ENCODE measurements at places on chromosomes 7 and 10.

- no peak for DNase-seq
Measured at GRCh38 chr7:967361-968082, 7.8 kb downstream of the COX19 start.

DNA sequence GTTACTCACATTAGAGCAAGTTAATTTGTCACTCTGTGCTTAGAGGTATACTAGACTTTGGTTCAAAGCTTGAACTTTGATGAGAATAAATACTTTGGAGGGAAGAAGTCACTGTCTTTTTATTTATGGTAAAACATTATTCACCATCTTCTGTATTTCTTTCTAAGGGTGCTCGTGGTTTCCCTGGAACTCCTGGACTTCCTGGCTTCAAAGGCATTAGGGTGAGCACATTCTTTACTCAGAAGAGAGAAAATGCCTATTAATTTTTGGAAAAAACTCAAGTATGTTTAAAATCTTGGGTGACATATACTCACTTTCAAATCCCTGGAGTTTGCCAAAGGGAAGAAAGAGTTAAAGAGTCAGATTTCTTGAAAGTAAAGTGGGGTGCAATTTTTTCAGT, 10.8 kb downstream of the COL1A2 start:
- DNase-seq = peak; percentile 69

DNA sequence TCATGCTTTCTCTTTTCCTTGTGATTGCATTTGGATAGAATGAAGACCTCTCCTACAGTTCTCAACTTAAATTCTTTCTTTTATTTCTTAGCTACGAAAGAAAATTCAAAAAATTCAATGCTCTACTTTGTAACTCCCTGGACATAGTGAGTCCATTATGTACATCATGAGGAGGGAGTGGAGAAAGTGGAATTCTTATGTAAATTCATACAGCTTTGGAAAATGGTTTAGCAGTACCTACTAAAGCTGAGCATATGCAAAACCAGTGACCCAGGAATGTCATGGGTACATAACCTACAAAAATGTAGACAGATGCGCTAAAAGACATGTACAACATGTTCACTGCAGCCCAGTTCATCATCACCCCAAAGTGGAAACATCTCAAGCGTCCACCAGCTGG, 8.8 kb upstream of the PRKCQ start:
- DNase-seq = no peak

- DNase-seq = no peak
Measured at GRCh38 chr10:69047111-69047832, 40.6 kb upstream of the SRGN start.

GRCh38 chr7:151442776-151443496, 3.0 kb upstream of the CRYGN start:
- DNase-seq = no peak

- no peak for DNase-seq
Measured at GRCh38 chr10:6234371-6234770, 31.6 kb downstream of the PFKFB3 start.

DNA sequence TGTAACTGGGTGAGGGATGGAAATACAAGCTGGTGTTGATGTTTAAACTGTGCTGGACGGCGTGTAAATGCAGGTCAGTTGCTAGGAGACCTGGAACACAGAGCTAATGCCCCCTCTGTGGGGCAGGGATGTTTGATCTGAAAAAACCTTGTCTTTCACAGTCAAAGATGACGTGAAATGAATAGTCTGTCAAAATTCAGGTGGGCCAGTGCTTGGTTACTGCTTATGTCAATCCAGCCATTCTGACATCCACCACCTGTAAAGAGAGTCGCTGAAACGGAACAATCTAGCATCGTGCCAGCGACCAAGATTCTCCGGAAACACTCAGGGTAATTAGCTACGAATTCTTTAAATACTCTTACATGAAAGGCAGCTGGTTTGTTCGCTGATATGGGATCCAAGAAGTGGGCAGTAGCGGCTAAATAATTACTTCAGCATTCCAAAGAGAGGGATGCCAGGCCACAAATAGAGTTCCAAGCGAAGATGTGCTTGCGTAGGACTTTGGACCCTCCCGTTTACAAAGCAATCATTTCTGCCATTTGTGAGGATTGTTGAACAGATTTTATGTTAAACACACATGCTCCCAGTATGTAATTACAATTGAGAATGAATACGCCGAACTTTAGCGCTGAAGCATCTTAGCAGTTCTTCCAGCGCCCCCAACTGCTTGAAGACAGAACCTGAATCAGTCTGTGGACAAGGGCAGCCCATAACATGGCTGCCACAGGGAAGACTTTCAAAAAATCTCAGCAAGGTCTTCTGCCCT, 7.3 kb upstream of the ASB4 start:
- peak; percentile 56 for DNase-seq

DNA sequence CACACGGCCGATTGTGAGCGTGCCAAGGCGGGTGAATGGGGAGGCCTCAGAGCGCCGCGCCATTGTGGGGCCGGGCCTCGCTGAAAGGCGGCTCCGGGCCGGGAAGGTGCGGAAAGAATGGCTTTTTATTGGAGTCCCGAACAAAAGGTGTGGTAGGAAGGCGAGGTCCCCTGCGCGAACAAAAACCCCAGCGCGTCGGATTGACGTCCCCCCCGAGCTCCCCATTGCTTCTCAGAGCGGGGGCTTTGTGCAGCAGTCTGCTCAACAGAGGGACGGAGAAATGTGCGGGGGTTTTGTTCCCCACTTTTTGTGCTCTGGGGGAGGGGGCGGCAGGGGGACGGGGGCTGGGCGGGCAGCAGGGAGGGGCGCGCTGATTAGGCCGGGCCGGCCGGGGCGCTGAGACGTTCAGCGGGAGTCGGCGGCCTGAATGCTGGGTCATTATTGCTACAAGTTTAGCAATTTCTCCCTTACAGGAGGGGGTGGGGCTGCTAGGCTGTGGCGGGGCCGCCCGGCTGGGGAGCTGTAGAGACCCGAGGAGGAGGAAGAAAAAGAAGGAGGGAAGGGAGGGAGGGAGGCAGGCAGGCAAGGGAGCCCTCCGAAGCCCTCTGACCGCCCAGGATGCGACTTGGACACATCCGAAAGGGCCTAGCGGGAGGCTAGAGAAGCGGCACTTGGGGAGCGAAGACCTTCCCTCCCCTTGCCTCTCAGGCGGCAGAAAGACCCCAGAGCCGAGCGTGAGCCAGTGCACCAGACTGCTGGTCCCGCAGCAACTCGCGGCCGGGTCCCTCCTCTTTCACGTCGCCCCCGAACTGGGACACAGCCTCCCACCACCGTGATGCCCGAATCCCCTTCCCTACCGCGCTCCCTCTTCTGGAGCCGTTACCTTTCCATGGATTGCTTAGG, 4.6 kb downstream of the NKX2-3 start:
- no peak for DNase-seq

GRCh38 chr7:28354601-28355402, 57.5 kb upstream of the CREB5 start:
- DNase-seq = peak; percentile 87

DNA sequence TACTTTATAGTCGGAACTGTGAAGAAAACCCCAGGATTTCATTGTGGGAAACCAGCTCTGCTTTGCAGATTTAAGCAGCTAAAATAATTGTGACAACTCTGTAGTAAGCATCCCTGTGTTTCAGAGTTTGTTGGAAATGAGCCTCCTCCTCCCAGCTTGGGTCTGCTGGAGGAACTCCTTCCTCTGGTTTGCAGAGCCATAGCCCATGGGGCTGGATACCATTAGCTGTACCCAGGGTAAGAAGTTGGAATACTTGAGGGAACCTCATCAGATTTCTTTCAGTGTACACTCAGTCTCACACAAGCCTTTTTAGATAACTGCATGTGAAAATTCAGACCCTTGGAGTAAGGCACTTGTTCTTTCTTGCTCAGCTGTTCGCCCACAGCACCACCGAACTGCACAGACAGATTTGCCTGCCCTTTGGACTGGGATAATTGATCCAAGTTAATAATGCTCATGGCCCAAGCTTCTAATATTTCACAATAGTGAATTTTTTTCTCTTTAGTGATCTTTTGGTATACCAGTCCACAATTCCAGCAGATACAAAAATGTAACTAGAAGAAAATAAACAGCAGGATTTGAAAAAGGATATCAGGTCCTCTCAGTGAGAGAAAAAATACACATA, 467.4 kb upstream of the FZD8 start:
- no peak for DNase-seq

DNA sequence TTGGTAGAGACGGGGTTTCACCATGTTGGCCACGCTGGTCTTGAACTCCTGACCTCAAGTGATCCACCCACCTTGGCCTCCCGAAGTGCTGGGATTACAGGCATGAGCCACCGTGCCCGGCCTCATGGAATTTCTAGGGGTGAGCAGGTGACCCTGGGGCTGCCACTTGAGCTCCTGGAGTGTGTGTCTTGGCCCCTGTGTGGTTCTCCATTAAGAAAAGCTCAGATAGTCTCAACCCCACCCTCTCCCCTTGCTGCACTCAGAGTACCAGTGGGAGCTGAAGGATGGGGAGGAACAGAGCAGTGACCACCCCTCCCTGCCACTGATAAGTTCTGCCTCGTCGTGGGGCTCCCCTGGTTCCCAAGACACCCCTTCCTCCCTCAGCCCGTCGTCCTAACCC, 45.3 kb downstream of the RCC1L start:
- no peak for DNase-seq

DNA sequence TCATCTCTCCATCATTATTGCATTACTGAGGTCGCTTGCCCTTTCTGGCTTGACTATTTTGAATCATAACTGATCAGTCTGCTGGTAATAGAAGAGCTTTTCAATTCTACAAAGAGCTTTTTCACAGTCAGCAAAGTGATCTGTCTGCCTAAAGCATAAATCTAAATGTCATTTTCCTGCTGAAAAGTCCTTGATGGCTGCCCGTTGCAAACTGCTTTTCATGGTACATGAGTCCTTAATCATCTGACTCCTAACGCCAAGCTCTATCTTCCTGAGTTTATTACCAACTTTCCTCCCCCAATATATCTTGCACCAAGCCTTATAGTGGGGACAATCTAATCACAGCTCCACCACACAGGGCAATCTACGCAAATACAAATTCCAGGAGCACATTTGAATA, 39.8 kb downstream of the THSD7A start:
- DNase-seq = no peak

GRCh38 chr7:128135159-128135514, 103.9 kb upstream of the LRRC4 start:
- DNase-seq = no peak

DNA sequence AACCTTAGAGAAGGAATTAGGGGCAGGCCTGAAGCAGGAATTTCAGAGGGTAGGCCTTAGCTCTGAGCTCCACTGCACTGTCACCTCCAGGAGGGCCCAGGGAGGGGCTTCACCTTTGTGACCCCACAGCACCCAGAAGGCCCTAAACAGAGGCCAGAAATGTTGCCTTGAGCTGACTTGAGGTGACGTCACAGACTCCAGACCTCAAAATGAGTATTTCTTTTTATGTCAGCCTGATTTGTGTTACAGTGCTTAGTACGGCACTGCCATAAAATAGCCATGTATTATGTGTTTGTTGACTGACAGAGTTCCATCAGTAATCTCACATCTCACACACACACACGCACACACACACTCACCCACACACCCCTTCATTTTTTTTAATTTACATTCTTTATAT, 211.2 kb downstream of the CCDC3 start:
- DNase-seq = no peak

- DNase-seq = no peak
Measured at GRCh38 chr7:83599131-83599530, 49.8 kb downstream of the SEMA3E start.

DNA sequence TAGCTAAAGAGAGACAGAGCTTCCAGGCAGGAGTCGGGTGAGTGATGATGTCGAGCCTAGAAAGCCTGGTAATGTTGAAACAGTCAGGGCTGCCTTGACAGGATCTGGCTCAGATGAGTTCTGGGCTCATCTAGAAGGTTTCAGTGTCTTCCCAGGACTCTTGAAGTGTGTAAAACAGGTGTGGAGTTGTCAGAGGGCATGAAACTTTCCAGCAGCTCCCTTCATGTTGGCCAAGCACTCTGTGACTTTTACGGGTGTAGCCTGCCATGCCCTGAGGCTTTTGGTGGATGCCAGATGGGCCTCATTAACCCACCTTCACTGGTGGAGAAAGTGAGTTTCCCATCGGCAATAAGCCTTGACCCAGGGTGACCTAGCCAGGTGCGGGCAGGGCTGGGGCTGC, 66.4 kb upstream of the PDCD4 start:
- no peak for DNase-seq

DNA sequence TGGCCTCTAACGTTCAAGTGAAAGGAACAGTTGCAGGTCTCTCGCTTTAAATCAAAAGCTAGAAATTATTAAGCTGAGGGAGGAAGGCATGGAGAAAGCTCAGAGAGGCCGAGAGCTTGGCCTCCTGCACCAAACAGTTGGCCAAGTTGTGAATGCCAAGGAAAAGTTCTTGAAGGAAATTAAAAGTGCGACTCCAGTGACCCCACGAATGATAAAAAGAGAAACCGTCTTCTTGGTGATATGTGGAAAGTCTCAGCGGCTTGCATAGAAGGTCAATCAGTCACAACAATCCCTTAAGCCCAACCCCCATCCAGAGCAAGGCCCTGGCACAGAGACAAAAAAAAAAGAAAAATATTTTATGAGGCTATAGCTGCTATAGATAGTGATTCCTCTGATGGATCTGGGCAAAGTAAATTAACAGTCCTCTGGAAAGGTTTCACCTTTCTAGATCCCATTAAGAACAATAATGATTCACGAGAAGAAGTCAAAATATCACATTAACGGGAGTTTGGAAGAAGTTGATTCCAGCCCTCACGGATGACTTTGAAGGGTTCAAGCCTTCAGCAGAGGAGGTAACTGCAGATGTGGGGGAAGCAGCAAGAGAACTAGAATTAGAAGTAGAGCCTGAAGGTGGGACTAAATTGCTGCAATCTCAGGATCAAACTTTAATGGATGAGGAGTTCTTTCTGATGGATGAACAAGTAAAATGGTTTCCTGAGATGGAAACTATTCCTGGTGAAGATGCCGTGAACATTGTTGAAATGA, 42.5 kb upstream of the INPP5A start:
- no peak for DNase-seq

GRCh38 chr7:2866601-2867000, 22.5 kb upstream of the GNA12 start:
- no peak for DNase-seq

DNA sequence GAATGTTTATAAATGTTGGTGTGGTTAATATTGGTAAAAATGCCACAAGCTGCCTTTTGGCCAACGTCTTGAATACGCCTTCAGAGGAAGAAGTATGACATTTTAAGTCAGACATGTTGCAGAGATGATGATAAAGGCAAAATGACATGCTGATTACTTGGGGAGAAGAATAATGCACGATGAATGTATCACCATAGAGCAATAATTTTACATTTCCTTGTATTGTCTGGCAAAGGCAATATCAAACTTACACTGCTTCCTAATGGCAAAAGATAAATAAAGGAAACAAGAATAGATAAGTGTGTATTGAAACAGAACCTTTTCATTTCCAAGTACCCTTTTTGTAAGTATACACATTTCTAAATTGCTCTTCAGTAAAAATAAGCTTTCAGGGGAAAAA, 8.6 kb downstream of the MRC1 start:
- no peak for DNase-seq

- no peak for DNase-seq
Measured at GRCh38 chr7:139798892-139799291, 21.1 kb upstream of the HIPK2 start.

DNA sequence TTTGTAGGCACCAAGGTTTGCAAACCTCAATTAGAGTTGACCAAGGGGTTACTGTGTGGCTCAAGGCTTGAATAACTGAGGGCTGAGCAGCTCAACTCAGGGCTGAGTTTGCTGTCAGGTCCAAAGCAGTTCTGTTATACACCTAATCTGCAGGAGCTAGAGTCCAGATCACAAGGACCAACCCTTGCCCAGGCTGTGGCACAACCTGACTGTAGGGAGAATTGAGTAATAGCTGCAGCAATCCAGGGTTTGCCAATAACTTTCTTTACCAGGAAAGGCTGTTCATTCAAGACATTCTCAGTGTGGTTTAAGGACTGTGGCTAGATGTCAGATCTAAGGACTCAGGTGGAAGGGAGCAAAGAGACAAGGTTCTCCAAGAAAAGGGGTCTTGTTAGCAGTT, 115.6 kb upstream of the IMMP2L start:
- DNase-seq = no peak
